Endothelial cell of coronary artery (primary cell): ENCODE measurements at places on chromosomes 12 and 14. TPM values are rescaled to one million over a fixed set of nuclear protein-coding genes. Genes with fewer than 3 reads are reported as not detected.

KRT82 gene
- total RNA-seq = not detected in 2 replicates

KRT79 gene
- total RNA-seq = 0.28 TPM in 1 of 2 replicates, not detected in the other

CISTR gene
- not detected in 2 replicates for total RNA-seq

FAM90A1 gene
- total RNA-seq = 0.09 TPM in 1 of 2 replicates, not detected in the other
